ENCODE measurements at places on chromosomes 16 and 17.

DNA sequence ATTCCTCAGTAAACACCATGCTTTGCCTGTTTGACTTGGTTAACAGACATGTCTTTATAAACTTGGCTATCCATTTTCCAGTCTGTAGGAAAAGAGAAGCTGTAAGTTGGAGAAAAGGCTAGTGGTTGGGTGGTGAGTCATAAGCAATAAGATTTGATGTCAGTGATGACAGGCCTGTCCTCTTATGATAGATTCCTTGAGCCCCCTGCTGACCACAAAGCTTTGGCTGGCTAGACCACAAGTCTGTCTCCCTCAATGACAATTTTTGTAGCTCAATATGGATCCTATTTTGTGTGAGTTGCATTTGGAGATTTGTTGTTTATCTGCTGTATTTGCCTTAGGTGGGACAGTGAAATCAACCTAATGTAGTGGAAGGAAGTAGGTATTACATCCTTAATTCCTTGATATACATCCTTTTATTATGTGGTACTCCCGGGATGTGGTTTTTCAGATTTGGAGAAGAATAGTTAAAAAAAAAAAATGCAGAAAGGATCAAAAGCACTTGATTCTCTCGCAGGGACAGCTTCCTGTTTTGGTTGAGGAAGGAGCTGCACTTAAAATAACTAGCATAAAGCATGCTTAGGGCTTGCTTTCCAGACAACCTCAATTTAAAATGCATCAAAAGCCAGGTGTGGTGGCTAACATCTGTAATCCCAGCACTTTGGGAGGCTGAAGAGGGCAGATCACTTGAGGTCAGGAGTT is 67.4 kb downstream of the SIAH1 start:
- no peak for DNase-seq

- no peak for DNase-seq
Measured at GRCh38 chr17:3989041-3989886, 25.0 kb upstream of the ATP2A3 start.

DNA sequence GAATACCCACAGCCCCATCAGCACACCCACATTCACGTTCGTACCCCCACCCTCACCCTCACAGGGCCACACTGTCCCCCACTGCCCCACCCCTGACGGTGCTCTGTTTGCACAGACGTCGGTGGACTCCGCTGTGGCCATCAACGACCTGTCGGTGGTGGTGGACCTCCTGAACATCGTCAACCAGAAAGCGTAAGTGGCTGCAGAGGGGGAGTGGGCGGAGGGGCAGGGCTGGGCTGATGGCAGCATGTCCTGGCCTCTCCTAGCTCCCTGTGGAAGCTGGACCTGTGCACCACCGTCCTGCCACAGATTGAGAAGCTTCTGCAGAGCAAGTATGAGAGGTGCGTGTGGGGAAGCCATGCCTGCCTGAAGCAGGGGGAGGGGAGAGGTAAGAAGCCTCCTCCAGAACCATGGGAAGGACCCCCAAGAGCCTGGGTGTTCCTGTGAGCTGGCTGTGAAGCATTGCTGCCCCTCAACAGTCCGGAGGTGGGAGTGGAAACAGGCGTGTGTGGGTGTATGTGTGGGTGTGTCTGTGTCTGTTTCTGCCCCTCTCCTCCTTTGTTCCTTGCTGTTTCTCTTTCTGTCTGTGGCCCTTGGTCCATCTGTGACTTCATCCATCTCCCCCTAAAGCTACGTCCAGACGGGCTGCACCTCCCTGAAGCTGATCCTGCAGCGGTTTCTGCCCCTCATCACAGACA is 20.3 kb downstream of the KATNB1 start:
- no peak for DNase-seq

GRCh38 chr16:54290833-54291655 is 4.5 kb upstream of the IRX3 start:
- no peak for DNase-seq

DNA sequence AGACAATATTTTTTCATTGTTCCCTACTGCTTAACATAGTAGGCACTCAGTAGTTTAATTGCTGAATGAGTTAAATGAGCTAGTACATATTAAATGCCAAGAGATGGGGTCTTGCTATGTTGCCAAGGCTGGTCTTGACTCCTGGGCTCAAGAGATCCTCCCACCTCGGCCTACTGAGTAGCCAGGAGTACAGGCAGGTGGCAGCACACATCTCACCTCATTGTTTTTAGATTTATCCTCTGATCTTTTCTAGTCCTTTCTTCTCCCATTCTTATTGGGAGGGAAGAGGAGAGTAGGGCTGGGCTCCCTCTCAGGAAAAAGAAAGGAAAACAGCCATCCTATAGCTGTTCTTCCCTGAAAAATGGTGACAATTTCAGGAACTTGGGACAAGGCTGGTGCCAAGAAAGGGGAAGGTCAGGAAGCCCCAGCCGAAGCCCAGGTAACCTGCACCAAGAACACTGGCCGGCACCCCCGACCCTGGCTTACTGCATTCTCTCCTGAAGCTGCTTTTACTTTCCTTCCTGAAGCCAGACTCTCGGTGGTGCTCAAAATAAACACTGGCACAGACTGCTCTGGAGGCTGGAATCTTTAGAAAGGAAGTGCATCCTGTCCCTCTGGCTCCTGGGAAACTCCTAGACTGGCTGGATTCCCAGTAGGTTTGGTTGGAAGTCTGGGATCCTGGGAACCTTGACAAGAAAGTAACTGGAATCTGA is 2.7 kb downstream of the TNFAIP1 start:
- DNase-seq = no peak

GRCh38 chr16:12336141-12336540 is 359.6 kb downstream of the SNX29 start:
- no peak for DNase-seq

DNA sequence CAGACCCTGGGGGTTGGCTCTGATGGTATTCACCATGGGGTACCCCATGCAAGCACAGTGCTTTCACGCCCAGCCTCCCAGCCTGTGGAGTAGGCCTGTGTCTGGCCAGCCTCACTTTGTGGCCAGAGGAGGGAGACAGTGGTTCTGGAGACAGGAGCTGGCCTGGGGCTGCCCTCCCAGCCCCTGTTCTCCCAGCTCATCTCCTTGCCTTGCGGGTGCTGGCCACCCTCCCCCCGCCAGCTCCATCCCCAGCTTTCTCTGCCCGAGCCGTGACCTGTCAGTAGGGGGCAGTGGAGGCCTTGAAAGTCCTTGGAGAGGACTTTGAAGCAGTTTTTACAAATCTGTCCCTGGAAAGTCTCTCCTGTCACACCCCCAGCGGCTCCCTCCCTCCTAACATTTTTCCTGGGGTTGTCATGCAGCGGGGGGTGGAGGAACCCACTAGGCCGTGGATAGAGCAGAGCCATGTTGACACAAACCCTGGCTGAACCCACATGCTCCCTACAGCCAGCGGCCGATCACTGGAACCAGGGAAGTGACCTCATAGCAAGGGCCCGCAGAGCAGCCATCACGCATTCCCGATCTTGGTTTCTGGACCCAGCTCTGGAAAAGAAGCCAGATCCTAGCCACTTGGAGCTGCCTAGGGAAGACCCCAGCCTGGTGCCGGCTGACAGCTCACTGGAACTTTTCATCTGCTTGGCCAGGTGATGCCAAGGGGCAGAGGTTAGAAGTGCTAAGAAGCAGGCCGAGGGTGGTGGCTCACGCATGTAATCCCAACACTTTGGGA is 289.4 kb downstream of the SEC14L1 start:
- DNase-seq = no peak

GRCh38 chr17:77140166-77140877 is 447 bp upstream of the SEC14L1 start:
- DNase-seq = peak; percentile 97

GRCh38 chr17:7650509-7651096 is at the start of gene ATP1B2:
TSS of gene ATP1B2 (plus strand) at chr17:7650926. CDS start at chr17:7651519, 593 bp downstream.
- peak; percentile 86 for DNase-seq

DNA sequence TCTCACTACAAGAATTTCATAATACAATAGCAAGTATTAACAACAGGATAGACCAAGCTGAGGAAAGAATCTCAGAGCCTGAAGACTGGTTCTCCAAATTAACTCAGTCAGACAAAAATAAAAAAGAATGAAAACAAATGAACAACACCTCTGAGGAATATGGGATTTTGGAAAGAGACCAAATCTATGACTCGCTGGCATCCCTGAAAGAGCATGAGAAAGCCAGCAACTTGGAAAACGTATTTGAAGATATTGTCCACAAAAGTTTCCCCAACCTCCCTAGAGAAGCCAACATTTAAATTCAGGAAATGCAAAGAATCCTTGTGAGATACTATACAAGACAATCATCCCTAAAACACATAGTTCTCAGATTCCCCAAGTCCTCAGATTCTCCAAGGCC is 20.9 kb downstream of the NLRP1 start:
- no peak for DNase-seq

GRCh38 chr17:34974179-34974578 is 6.1 kb upstream of the LIG3 start:
- DNase-seq = no peak

DNA sequence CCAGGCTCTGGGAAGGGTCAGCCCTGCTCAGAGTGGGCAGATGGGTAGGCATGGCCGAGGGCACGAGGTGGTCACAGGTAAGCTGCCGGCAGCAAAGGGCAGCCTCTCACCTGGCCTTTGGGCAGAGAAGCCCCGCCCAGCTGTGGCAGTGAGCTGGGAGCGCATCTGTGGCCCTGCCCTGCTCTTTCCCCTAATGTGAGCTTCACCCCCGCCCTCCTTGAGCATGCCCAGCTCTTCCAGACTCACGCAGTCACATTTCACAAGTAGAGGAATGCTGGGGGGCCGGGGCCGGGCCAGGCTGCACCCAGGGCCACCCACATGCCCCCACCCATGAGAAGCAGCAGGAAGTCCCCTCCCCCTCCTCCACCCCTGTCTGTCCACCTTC is 40.7 kb upstream of the SLC38A10 start:
- DNase-seq = no peak

DNA sequence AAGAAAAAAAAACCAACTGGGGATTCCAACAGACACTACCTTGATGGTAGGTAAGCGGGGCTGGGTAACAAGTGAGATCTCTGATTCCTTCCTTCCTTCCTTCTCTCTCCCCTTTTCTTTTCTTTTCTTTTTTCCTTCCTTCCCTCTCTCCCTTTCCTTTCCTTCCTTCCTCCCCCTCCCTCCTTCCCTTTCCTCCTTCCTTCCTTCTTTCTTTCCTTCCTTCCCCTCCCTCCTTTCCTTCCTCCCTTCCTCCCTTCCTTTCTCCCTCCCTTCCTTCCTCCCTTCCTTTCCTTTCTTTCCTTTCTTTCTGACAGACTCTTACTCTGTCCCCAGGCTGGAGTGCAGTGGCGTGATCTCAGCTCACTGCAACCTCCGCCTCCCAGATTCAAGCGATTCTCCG is 20.0 kb downstream of the OR2C1 start:
- no peak for DNase-seq

DNA sequence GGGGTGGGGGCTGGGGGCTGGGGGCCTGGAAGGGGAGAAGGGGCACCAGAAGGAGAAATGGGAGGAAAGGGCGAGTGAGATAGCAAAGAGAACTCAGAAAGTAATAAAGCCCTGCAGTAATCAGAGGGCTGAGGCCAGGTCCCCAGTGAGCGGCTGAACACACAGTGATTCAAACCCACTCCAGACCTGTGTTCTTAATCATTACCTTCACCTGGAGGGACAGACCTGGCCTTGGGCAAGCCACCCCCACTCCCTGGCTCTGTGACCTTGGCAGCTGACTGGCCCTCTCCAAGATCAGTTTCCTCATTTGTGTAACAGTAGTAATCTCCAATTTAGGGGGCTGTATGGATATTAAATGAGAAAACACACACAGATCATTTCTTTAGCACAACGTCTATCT is 150.4 kb downstream of the WWOX start:
- no peak for DNase-seq

DNA sequence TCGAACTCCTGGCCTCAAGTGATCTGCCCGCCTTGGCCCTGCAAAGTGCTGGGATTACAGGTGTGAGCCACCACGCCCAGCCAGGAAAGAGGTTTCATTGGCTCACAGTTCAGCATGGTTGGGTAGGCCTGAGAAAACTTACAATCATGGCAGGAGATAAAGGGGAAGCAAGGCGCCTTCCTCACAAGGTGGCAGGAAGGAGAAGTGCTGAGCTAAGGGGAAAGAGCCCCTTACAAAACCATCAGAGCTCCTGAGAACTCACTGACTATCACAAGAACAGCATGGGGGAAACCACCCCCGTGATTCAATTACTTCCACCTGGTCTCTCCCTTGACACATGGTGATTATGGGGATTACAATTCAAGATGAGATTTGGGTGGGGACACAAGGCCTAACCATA is 411.7 kb upstream of the ZFHX3 start:
- no peak for DNase-seq

GRCh38 chr16:70685938-70686375 is at the start of gene MTSS2:
TSS of gene MTSS2 (minus strand) at chr16:70686053. CDS start at chr16:70685791, 262 bp downstream.
- DNase-seq = peak; percentile 77

- no peak for DNase-seq
Measured at GRCh38 chr16:88315543-88316105, 67.1 kb upstream of the ZNF469 start.

DNA sequence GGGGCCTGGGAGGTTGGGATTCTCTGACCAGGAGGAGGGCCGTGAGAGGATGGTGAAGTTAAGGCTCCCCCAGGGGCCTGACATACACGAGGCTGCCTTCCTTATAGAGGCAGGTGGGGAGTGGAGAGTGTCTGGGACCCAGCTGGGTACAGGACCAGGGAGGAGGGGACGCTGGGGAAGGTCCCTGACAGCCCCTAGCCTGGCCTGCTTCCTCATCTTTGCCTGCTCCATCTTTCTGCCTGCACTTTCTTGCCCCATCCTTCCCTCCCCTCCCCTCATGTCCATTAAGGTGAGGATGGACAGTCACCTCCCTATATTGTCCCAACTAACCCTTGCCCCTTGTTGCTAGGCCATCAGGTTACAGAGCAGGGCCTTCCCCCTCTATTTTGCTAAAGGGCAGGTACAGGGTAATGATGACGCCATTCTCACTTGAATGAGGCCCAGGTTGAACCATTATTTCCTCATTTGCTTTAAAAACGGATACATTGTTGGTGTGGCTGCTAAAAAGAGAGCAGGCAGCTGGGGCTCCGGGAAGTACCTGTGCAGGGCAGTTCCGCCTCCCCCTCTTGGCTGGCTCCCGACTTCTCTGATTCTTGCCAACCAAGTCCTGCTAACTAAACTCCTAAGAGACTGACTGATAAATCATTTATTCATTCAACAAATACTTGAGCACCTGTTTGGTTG is 1.3 kb downstream of the C17orf99 start:
- no peak for DNase-seq

DNA sequence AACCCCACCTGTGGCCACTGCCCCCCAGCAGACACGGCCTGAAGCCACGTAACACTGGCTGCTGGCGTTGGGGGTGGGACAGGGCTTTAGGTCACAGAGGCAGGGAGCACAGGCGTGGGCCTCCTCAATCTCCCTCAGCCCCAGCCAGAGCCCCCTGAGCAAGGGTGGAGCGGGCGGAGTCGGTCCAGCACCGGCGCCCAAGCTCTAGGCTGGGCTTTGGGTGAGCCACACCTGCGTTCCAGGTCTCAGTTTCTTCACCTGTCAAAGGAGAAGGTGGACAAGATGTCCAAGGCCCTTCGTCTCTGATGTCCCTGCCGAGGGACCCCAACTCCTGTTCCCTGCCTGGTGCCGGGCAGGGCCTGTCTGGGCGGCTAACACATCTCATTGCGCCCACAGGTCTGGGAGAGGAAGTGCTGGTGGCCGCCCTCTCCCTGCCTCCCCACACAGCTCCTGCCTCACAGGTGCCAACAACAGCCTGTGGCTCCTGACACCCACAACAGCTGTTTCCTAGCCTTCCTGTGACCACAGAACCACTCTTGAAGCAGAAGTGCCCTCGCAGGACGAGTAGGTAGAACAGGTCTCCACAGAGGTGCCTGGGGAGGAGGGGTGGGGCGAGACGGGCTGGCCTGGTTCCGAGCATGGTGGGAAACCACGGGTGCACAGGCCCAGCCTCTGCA is 12.0 kb downstream of the FAM83G start:
- peak; percentile 9 for DNase-seq

GRCh38 chr16:65819136-65819898 is 547.2 kb upstream of the CDH5 start:
- no peak for DNase-seq

Measured in NCI-H2171 treated with DMSO at 0.1 percent for 48 hours (cell line).